Stimulated activated naive B cell treated with anti-CD40 and anti-IgM and Interleukin-4, amounts not matched to agents 10 μg/mL and 1 μg/mL and 100 μg/mL, for 72 hours (primary cell): ENCODE measurements at places on chromosomes 5 and 9.
A peak's percentile ranks its signal among the peaks of the same experiment; 100 is the strongest.

- H3K36me3 ChIP-seq: no peaks in the 10 kb centered on the region
- no peak overlapping the region for H3K4me3 ChIP-seq
- DNase-seq: no peak
- H3K27me3 ChIP-seq: no peaks in the 10 kb centered on the region
- peaks cover 4% of the 10 kb centered on the region for H3K4me1 ChIP-seq
These were observed 101.0 kb upstream of the PIK3R1 start for GRCh38 chr5:68114378-68115040.

- H3K27ac ChIP-seq: no peak overlapping the region
- H3K27me3 ChIP-seq: peaks cover 7% of the 10 kb centered on the region
- H3K4me1 ChIP-seq: no peaks in the 10 kb centered on the region
- no peak for DNase-seq
- H3K36me3 ChIP-seq: no peaks in the 10 kb centered on the region
These were observed 62.4 kb upstream of the GLIS3 start for GRCh38 chr9:4362281-4362680.

GRCh38 chr9:16625811-16626210 is 244.7 kb downstream of the BNC2 start:
- H3K27ac ChIP-seq: no peak overlapping the region
- DNase-seq: no peak
- no peaks in the 10 kb centered on the region for H3K27me3 ChIP-seq
- H3K36me3 ChIP-seq: no peaks in the 10 kb centered on the region
- H3K4me1 ChIP-seq: no peaks in the 10 kb centered on the region
- H3K4me3 ChIP-seq: no peak overlapping the region

DNA sequence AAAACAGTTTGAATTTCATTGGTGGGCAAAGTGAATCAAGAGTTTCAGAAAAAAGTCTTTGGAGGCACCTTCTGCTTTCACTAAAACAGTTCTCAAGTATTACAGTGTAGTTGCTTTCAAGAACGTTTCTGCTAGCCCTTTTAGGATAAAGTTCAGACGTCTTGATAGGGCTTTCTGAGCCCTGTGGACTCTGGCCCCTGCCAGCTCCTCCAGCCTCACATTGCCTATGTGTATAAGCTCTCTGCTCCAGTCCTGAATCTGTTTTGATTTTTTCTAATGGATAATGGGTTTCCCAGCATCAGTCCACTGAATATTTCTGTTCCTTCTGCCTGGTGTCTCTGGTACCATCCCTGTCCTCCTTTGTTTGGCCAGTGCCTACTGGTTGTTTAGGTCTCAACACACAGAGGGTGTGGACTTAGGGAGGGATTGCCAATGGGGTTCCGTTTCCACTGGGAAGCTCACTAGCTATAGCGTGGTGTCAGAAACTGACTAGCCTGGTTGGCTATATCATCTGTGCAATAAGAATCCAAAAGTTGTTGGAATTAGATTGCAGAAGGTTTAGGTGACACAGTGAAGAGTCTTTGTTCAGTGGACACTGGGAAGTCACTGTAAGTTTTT is 26.4 kb downstream of the ARHGAP26 start:
- H3K27ac ChIP-seq: no peak overlapping the region
- H3K4me1 ChIP-seq: peaks cover 86% of the 10 kb centered on the region
- no peak for DNase-seq

DNA sequence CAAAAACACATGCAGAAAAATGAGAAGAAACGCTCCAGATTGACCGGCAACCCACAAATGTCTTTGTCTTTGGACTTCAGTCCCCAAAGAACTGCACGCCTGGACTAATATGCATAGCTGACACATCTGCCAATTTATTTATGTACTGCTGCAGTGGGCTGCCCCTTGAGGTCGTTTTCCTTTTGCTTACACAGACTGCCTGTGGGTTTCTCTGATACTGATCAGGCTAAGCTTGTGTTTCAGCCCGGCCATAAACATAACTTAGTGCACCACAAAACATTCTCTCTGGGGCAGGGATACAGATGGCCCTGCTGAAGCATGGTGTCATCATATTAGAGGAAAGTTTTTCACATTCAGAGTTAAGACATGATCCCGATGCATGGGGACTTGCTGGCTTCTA is 75.4 kb downstream of the NUDT12 start:
- no peak overlapping the region for H3K4me3 ChIP-seq
- no peak overlapping the region for H3K27ac ChIP-seq
- no peaks in the 10 kb centered on the region for H3K4me1 ChIP-seq
- H3K36me3 ChIP-seq: no peaks in the 10 kb centered on the region
- DNase-seq: no peak

DNA sequence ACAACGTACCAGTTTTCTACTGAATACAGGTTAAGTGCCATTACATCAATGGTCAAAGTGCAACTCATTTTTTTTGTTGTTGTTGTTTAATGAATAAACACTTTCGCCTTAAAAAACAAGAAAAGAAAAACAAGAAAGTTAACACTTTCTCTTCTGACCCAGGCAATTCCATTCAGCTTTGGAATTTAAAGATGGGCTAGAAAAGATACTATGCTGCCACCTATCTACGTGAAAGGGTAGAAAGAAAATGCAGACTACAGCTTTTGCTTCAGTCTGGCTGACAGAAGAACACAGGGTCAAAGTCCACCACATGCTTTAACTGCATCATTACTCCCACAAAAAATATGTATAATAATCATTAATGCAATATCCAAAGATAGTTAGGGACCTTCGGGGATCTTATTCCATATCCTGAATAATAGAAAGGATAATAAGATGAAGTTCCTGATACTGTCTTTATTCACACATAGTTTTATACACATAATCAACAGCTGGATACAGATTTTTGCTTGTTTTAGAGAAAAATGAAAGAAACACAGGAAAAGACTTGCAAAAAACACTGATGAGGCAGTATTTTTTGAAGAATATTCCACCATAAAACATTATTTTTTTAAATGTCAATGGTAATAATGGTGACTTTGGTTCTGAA is 40.4 kb downstream of the ZDHHC21 start:
- H3K27ac ChIP-seq: no peak overlapping the region
- H3K4me3 ChIP-seq: no peak overlapping the region
- H3K36me3 ChIP-seq: peaks cover 49% of the 10 kb centered on the region
- no peak for DNase-seq

- no peaks in the 10 kb centered on the region for H3K4me1 ChIP-seq
- H3K36me3 ChIP-seq: no peaks in the 10 kb centered on the region
- DNase-seq: no peak
- no peak overlapping the region for H3K4me3 ChIP-seq
These were observed 93.5 kb downstream of the PPP2R2B start for GRCh38 chr5:146785065-146785464.

- H3K27ac ChIP-seq: no peak overlapping the region
- no peaks in the 10 kb centered on the region for H3K4me1 ChIP-seq
- no peak for DNase-seq
- no peak overlapping the region for H3K4me3 ChIP-seq
- no peaks in the 10 kb centered on the region for H3K27me3 ChIP-seq
- no peaks in the 10 kb centered on the region for H3K36me3 ChIP-seq
These were observed 170.0 kb downstream of the SLC24A2 start for GRCh38 chr9:19618816-19619215.

DNA sequence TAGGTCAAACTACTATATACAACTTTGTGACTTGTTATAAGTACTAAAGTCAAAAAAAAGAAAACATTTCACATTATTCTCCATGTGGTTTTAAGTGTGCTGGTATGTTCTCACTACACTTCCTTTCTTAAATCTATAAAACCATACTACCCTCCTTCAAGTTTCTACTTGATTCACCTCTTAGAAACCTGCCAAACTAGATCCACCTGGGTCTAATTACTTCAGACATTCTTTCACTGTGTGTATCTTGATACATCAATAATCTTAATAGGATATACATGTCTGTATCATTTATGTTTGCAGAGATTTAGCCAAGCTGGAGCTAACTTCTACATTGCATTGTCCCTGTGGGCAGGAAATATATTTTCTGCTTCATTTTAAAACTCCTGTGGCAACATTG is 1012.6 kb downstream of the EFNA5 start:
- H3K36me3 ChIP-seq: no peaks in the 10 kb centered on the region
- H3K27me3 ChIP-seq: no peaks in the 10 kb centered on the region
- no peak overlapping the region for H3K27ac ChIP-seq
- H3K4me3 ChIP-seq: no peak overlapping the region
- no peak for DNase-seq

- no peaks in the 10 kb centered on the region for H3K27me3 ChIP-seq
- no peak overlapping the region for H3K4me3 ChIP-seq
- no peaks in the 10 kb centered on the region for H3K36me3 ChIP-seq
- no peaks in the 10 kb centered on the region for H3K4me1 ChIP-seq
- no peak for DNase-seq
These were observed 268.2 kb upstream of the RFX3 start for GRCh38 chr9:3793971-3794383.

GRCh38 chr9:108813951-108814601 is 41.7 kb downstream of the ACTL7B start:
- DNase-seq: no peak
- no peaks in the 10 kb centered on the region for H3K36me3 ChIP-seq

- H3K27me3 ChIP-seq: peaks cover 47% of the 10 kb centered on the region
- peaks cover 12% of the 10 kb centered on the region for H3K4me1 ChIP-seq
- DNase-seq: peak; percentile 19
- H3K27ac ChIP-seq: no peak overlapping the region
- H3K4me3 ChIP-seq: peak overlapping the region; percentile 67
- no peaks in the 10 kb centered on the region for H3K36me3 ChIP-seq
These were observed 337.4 kb upstream of the PUM3 start for GRCh38 chr9:3181049-3181953.

DNA sequence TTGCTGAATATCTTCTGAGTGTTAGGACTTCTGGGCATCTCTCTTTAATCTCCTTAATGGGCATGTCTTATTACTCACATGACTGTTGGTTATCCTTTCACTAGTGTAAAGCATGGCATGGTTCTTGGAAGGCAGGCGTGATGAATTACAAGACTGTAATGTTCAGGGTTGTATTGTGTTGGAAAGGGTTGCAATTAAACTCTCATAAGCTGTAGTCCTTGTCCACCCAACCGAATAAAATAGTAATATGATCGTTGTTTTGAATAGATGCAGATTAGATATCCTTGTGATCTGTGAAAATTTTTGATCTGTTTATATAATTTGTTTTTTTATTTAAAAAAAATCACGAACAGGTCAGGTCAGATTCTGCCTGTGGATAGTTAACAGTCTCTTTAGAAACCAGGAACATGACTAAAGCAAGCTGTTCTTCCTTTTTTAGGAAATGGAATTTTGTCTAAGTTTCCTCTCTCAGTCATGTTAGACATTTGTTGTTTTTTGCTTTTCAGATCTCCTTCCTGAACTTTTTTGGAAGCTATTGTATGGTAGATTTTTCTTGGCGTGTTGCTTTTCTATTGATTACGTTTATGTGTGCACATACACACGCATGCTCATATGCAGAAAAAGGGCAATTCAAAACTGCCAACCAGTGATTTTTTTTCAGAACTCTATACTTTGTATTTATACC is 121.8 kb downstream of the ARHGEF28 start:
- no peaks in the 10 kb centered on the region for H3K36me3 ChIP-seq
- no peaks in the 10 kb centered on the region for H3K4me1 ChIP-seq
- peaks cover 22% of the 10 kb centered on the region for H3K27me3 ChIP-seq
- DNase-seq: no peak
- H3K4me3 ChIP-seq: no peak overlapping the region
- H3K27ac ChIP-seq: no peak overlapping the region

DNA sequence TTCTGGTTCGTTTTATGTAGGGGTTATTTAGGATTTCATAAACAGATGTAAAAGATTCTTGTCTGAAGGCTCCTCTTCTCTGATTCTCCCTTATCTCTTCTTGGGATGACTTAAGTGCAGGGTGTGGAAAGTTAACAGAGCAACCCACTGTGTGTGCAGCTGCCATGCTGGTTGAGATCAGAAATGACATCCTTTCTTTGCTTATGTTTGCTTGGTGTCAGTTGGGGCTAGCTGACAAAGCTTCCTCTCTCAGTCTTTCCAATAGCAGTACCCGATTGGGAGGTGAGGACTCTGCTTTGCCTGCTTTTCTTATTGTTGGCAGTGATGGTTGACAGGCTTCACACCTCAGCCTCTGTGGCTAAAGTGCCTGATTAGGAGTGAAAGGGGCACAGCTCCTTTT is 26.5 kb downstream of the OGN start:
- H3K27me3 ChIP-seq: no peaks in the 10 kb centered on the region
- no peaks in the 10 kb centered on the region for H3K4me1 ChIP-seq
- no peak overlapping the region for H3K27ac ChIP-seq
- DNase-seq: no peak
- no peak overlapping the region for H3K4me3 ChIP-seq

GRCh38 chr5:74009502-74009901 is 383.5 kb downstream of the ARHGEF28 start:
- H3K4me1 ChIP-seq: no peaks in the 10 kb centered on the region
- no peak overlapping the region for H3K4me3 ChIP-seq
- peaks cover 7% of the 10 kb centered on the region for H3K27me3 ChIP-seq
- H3K36me3 ChIP-seq: no peaks in the 10 kb centered on the region

DNA sequence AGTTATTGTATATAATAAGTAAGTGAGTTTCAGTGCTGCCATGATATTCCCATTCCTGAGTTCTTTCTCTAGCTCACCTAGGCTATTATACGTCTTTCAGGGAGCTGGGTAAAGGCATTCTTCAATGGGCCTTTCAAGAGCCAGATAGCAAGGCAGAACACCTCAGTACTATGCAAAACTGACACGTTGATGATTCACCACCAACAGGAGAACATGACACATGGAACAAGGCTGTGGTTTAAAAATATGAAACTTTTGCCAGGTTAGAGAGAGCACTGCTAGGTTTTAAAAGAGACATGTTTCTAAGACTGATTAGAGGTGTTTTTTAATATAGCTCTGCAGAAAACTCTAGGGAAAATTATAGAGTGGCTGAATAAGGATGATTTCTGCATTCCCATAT is 95.9 kb downstream of the UGCG start:
- H3K4me3 ChIP-seq: peak overlapping the region; percentile 59
- peaks cover 22% of the 10 kb centered on the region for H3K4me1 ChIP-seq
- peaks cover 10% of the 10 kb centered on the region for H3K36me3 ChIP-seq
- peak overlapping the region; percentile 95 for H3K27ac ChIP-seq
- no peak for DNase-seq
- H3K27me3 ChIP-seq: no peaks in the 10 kb centered on the region

- no peaks in the 10 kb centered on the region for H3K36me3 ChIP-seq
- H3K27me3 ChIP-seq: no peaks in the 10 kb centered on the region
- H3K4me1 ChIP-seq: peaks cover 27% of the 10 kb centered on the region
- peak; percentile 15 for DNase-seq
- H3K27ac ChIP-seq: peak overlapping the region; percentile 96
These were observed 90.9 kb downstream of the THBS4 start for GRCh38 chr5:80125962-80126480.

- no peaks in the 10 kb centered on the region for H3K36me3 ChIP-seq
- DNase-seq: no peak
- H3K27ac ChIP-seq: no peak overlapping the region
- no peak overlapping the region for H3K4me3 ChIP-seq
- peaks cover 6% of the 10 kb centered on the region for H3K27me3 ChIP-seq
- H3K4me1 ChIP-seq: no peaks in the 10 kb centered on the region
These were observed 28.3 kb downstream of the SLC25A48 start for GRCh38 chr5:135862744-135863143.
